ENCODE measurements at places on chromosomes 1 and 21.
A peak's percentile ranks its signal among the peaks of the same experiment; 100 is the strongest.

GRCh38 chr21:14589855-14590563 lies 43.9 kb upstream of the SAMSN1 start:
- DNase-seq: no peak

GRCh38 chr1:168823988-168824387 lies 95.0 kb upstream of the DPT start:
- DNase-seq: no peak

- DNase-seq: peak; percentile 52
Observed at GRCh38 chr1:231691618-231692259, 65.1 kb downstream of the DISC1 start.

- DNase-seq: no peak
Observed at GRCh38 chr1:212698467-212699103, 1.1 kb downstream of the BATF3 start.

- no peak for DNase-seq
Observed at GRCh38 chr1:184935920-184936798, 38.1 kb downstream of the NIBAN1 start.

GRCh38 chr21:29144736-29145353 lies 14.4 kb downstream of the MAP3K7CL start:
- DNase-seq: no peak

GRCh38 chr21:37419228-37419906 lies 52.8 kb downstream of the DYRK1A start:
- DNase-seq: no peak

GRCh38 chr1:40838980-40839942 lies 22.9 kb downstream of the CITED4 start:
- DNase-seq: no peak

- no peak for DNase-seq
Observed at GRCh38 chr1:204777591-204777990, 92.1 kb upstream of the LRRN2 start.

- DNase-seq: no peak
Observed at GRCh38 chr1:85689775-85690404, 18.3 kb downstream of the ZNHIT6 start.

DNA sequence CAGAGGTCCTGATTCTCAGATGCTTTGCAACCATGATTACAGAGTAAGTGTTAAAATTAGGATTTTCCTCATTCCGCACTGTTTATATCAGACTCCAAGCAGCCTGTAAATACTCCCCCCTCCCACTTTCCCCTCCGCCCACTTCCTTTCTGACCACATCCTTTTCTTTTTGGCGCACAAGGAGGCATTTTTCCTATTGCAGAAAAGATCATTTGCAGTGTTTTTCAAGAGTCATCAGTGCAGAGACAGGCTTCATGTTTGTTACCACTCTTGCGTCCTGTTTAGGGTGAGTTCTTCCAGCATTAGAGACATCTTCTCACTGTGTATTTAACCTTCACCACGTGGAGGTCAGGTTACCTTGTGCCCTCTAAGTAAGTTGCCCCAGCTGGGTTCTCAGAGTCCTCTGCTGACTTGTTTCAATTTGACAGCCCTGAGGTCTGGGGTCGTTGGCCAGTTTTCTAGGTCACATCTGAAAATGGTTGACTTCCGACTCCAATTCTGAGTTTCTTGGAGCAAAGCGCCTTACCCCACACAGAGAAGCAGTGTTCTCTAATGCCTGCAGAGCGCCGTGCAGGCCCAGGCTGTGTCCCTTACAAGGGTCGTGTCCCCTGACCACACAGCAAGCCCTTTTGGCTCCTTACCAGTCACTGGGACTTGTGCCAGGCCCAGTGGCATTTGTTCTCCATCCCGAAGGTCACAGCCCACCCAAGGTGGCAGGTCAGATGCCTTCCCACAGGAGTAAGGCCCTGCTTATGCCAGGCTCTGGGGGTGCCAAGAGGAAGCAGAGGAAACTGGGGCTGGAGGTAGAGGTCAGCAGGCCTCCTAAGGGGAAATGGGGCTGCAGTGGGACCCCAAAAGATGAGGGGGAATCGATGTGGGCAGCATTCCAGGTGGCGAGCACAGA lies 85.6 kb downstream of the FAM78B start:
- DNase-seq: no peak

GRCh38 chr1:41918450-41919043 lies at the start of gene HIVEP3:
TSS of gene HIVEP3 (minus strand) at chr1:41918922.
- peak; percentile 37 for DNase-seq

DNA sequence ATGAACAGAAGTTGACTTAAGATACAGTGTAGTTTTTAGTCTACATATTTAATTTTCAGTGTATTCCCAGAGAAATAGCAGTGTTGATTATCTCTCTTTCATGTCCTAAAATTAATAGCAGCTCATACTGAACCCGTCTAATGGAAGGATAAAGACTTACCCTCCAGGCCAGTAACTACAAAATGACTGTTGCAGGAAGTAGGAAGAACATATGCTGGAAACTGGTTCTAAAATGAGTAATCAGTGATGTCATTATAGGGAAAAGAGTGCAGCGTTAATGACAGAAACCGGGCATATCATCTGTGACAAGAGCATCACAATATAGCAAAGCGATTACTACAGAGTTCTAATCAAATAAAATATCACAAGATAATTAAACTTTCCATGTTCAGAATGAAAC lies 385.5 kb downstream of the SMYD3 start:
- DNase-seq: no peak

DNA sequence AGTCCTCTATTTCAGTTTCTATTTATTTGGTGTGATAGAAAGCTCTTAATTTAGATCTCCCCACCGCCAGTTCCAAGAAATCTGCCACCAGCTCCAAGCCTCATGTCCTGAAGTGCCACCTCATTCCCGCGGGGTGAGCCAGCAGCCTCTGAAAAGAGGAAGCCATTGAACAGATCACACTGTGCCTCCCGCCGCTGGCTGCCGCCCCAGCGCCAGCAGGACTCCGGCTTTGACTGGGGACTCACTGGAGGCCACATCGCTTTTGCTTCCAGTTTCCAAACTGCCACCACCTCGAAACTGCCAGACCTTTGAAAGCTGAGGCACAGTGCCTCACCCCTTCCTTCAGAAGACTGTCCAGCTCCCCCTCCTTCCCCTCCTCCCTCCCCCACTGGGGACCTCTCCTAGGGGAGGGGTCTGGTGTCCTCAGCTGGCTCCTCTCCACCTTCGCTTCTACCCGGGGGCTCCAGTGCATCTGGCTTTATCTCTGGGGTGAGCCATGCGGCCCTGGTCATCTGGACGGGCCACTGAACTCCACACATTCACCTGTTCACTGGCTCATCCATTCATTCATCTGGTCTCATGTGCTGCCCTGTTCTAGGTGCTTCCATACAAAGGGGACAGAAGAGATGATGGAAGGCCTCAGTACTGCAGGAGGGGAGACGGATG lies 58.9 kb downstream of the VPS26C start:
- DNase-seq: no peak

- DNase-seq: no peak
Observed at GRCh38 chr1:100799954-100800612, 80.5 kb downstream of the VCAM1 start.

GRCh38 chr1:101996825-101997465 lies at the start of gene OLFM3:
TSS of gene OLFM3 (minus strand) at chr1:101996926.
- peak; percentile 90 for DNase-seq

All from HAP-1 (cell line).